ENCODE measurements at places on chromosomes 4 and X.
A peak's percentile ranks its signal among the peaks of the same experiment; 100 is the strongest.

DNA sequence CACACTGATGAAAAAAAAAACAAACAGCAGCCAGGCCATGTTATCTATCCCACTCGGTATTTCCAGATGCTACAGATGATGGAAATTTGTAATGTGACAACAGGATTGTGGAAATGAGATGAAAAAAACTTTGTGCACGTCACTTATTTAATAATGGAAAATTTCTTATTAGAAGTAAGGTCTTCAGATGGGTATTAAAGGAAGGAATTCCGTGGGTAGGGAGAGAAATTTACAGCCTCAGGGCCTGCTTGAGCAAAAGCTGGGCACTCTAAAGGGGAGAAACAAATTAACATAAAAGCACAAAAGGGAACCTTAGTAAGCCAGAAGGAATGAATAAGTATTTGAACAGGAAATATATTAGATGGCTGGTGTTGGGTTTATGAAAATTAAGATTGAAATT lies 4.2 kb upstream of the PKD2 start:
- DNase-seq = peak; percentile 85

DNA sequence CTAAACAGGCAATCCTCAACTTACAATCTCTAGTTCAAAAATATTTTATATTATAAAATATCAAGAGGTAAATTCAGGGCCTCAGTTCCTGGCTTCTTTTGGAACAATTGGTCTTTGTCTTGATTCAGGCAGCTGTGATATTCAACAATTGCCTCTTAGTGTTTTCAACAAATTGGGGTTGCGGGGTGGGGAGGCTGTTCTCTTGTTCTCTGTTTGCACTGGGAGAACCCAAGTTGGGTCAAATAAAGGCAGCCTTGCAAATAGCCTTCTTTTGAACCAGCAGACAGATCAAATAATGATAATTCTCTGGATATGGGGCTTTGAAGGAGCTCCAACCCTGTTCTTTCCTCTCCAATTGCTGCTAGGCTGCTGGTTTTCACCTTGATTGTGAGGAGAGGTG lies 142.5 kb downstream of the COL4A5 start:
- no peak for DNase-seq

- DNase-seq = no peak
These were observed 467.7 kb downstream of the IL15 start for GRCh38 chr4:142104041-142104440.

GRCh38 chrX:13380211-13380610 lies 60.4 kb upstream of the ATXN3L start:
- DNase-seq = no peak

DNA sequence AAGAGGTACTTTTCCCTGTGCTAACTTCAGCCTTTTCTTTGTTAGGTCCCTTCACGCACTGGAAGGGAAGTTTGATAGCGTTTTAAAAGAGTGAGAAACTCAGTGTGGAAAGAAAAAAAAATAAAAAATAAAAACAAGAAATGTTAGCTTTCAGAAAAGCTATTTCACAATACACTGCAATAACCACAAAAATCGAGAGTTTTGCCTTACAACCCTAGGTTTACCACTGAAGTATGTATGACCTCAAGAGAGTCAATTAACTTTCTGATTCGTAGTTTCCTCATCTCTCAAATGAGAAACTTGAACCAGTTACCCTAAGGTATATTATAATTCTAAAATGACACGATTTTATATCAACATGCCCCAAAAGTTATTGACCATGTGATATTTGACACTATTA lies 93.9 kb upstream of the JADE1 start:
- DNase-seq = no peak

GRCh38 chr4:2832309-2832980 lies 11.2 kb upstream of the ADD1 start:
- DNase-seq = no peak

DNA sequence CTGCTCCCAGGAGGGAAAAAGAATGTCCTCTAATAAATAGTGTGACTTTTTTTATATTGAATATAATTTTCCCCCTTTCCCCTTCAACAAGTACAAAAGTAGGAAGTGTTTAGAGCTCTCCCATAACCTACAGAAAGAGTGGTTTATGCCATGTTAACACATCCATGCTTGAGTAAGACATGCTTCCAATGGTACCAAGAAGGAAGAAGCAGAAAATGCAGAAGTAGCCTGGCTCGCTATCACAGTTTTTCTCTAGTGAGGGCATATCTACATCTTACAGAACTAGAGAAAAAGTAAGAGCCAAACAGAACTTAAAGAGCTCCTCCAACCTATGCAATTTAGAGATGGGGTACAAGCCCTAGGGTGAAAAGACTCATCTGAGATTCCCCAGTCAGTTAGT lies 82.5 kb downstream of the ARHGEF9 start:
- no peak for DNase-seq

- DNase-seq = no peak
These were observed 80.2 kb downstream of the GRIA2 start for GRCh38 chr4:157300701-157301100.

DNA sequence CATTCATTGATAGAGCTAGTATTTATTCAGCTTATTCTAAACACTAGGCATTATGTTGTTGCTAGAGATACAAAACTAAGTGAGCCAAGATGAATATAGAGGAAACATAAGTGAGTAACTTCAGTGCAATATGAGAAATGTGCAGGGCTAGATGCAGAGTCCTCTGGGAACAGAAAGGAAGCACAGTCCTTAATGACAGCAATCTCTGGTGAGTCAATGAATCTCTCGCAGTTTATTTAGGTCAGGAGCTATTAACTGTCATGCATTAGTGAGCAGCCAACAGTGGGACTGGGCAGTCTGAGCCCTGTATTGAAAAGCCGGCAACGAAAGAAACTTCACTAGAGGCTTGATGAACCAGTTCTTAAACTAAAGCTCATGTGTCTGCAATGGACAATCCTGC lies 598.1 kb upstream of the MAGEB2 start:
- DNase-seq = no peak

GRCh38 chr4:105148776-105149175 lies 2.1 kb downstream of the TET2 start:
- no peak for DNase-seq

DNA sequence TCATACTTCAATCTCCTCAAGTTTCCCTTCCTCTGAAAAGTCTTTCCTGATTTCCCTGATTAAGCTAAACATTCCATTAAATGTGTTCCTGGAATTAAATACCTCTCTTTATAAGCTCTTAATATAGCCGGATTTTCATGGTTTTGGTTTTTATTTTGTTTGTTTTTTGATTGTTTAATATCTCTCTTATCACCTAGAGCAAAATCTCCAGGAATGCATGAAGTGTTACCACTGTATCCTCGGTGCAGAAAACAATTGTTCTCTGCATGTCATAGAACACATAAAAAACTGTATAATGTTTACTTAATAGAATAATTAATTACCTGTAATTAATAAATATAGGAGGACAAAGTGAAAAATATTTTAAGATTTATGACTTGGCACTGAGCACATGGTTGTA lies 86.2 kb downstream of the PCDH18 start:
- DNase-seq = no peak

- DNase-seq = no peak
These were observed 256.7 kb downstream of the SPOCK3 start for GRCh38 chr4:166977596-166977995.

- no peak for DNase-seq
These were observed 93.9 kb downstream of the PSAPL1 start for GRCh38 chr4:7340553-7341433.

GRCh38 chr4:138292321-138292720 lies 50.2 kb upstream of the SLC7A11 start:
- no peak for DNase-seq

GRCh38 chr4:8553991-8554405 lies 26.2 kb upstream of the GPR78 start:
- DNase-seq = no peak

DNA sequence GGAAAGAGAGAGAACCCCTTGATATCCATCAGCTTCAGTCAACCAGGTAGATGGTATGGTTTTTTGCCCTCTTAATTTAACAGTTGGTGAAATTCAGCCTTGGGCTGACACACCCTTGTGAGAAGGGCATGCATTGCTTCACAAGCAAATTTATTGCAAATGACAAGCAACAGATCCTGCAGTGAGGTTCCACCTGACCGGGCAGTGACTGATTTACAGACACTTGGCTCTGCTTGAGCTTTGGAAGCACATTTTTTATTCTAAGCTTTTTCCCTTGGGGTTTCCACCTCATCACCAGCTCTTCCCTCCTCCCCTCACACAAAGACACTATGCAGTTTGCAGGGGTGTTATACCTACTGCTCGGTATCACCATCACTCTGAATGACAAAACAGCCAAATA lies 28.3 kb upstream of the SERTM2 start:
- no peak for DNase-seq

DNA sequence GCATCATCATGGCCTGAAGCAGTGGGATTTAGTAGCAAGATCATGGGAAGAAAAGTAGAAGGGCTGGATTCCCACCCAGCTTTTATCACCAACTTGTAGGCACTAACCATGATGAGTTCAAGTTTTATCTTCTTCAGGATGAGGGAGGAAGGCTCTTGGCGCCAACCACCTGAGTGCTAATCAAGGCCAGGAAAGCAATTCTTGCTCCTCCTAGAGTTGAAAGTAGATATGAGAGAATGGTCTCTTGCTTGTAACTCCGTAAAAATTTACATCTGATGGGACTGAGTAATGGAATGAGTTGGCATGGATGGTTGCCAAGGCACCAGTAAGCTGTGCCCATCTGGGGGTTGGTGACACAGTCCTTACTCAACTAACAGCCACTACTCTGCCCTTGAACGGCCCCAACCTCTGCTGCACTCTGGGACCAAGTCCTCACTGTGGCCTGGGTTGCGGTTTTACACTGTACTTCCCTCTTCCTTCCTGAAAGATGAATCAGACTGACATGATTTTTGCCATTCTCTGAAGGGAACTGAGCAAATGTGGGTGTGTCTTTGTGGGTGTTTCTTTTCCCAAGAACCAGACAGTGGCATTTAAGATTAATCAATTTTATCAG lies 39.4 kb upstream of the NDP start:
- no peak for DNase-seq

- DNase-seq = no peak
These were observed 790 bp downstream of the CLGN start for GRCh38 chr4:140426610-140427105.

- DNase-seq = peak; percentile 22
These were observed 677 bp upstream of the NONO start for GRCh38 chrX:71282514-71283402.

- no peak for DNase-seq
These were observed 93.9 kb downstream of the NSUN7 start for GRCh38 chr4:40843696-40844095.

DNA sequence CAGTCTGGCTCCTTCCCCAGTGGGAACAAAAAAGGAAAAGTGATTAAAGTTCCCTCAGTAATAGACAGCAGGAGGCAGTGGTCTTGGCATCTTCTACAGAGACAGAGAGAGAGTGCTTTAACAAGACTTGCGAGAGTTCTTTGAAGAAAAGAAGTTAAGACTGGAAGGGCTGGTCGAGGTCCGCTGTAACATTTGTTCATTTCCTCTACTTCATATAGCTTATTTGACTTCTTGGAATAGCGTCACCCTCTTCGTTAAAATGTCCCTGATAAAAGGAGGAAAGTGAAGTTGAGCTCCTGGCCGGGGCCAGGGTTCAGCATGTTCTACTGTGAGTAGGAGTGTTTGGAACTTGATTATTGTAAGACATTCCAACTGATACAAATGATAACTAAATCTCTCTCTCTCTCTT lies 179.8 kb downstream of the SLIT2 start:
- no peak for DNase-seq

- DNase-seq = no peak
These were observed 62.2 kb upstream of the DMD start for GRCh38 chrX:33273535-33273934.

GRCh38 chr4:39170301-39170700 lies 12.0 kb upstream of the WDR19 start:
- no peak for DNase-seq

DNA sequence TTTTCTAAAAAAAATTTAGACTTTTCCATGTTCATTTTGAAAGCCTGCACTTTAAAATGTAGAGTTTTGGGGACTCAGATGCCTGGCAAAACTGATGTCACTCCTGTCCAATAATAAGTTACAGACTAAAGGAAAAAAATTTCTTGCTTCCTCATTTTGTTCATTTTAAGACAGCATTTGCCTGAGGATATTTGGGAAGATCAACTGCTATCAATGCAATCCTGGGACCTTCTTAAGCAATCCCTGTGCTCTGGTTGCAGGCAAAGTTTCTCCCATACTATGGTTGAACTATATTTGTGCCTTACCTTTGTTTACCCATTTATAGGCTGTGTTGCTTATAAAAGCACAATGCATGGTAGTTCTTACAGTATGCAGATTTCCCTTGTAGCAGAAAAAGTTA lies 280.4 kb downstream of the CFAP47 start:
- DNase-seq = no peak

DNA sequence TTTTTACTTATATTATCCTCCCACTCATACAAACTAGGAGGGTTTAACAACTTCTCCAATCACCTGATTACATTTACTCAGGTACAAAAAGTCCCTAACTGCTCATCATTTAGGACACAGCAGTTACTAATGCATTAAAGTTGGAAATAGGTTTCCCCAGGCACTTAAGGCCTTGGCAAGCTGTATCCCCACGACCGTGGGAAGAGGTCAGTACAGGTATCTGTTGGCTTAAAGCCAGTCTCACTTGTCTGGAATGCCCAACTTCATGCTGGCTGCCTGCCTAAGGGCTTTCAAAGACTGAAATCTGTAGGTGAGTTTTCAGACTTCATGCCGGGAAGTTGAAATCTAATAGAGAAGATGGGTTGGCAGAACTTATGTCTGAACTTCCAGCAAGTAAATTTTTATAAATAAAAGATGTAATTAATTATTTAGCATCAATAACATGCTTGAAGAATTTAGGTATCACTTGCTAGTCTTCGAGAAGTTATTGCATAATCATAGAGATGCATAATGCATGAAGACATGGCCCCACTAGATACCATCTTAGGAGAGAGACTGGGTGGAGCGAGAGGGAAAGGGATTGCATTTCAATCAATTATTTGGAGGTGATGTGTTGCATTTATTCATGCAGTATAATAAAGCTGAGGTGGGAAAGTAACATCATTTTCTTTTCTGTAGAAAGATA lies 54.2 kb downstream of the SCD5 start:
- no peak for DNase-seq

GRCh38 chr4:181684310-181684709 lies 558.9 kb upstream of the TENM3 start:
- no peak for DNase-seq

- DNase-seq = peak; percentile 20
These were observed 39.8 kb upstream of the ATOH1 start for GRCh38 chr4:93788712-93789111.

DNA sequence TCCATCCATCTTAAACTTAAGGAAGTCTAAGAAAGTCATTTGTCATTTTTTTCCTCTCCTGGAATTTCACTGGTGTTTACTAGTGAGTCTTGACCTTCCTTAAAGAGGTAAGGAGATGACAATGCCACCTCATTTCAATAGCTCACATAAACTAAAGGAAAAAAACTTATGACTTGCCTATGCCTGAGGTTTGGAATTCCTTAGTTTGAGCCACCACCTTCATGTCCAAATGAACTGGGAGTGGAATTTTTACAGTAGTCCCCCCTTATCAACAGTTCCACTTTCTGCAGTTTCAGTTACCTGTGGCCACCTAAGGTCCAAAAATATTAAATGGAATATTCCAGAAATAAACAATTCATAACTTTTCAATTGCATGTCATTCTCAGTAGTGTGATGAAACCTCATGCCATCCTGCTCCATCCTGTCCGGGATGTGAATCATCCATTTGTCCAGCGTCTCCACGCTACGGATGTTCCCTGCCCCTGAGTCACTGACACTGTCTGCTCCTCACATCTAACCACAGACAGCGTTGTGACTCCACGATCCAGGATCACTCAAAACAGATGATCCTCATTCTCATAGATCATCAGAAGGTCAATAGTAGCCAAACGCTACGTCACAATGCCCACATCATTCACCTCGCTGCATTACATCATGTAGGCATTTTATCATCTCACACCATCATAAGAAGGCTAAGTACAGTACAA lies 177.4 kb downstream of the SH3KBP1 start:
- DNase-seq = no peak

All from SK-N-MC (cell line).